Dermis blood vessel endothelial cell (primary cell): ENCODE measurements at places on chromosomes 7 and 10. TPM values are rescaled to one million over a fixed set of nuclear protein-coding genes. Genes with fewer than 3 reads are reported as not detected.
A peak's percentile ranks its signal among the peaks of the same experiment; 100 is the strongest.

SPDYE1 gene
- not detected in 2 replicates for total RNA-seq

SPDYE3 gene
- total RNA-seq = not detected in 2 replicates

- no peak for DNase-seq
Observed at GRCh38 chr7:70416986-70417655, 714.8 kb upstream of the GALNT17 start.

DNA sequence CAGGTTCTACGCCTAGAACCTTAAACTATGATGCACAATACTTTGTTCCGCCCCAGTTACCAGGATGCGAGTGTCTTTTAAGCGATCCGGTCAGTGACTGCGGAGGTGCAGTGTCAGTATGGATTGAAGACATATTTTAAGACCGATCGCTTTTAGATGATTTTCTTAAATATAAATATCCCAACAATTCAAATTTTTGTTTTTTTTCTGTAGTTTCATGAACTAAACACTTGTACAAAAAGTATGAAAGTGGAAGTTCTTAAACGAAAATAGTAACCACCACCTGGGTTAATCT is 835 bp downstream of the COMMD3 start:
- DNase-seq = no peak

GRCh38 chr7:91916051-91916440 is 24.6 kb upstream of the AKAP9 start:
- DNase-seq = no peak

- no peak for DNase-seq
Observed at GRCh38 chr7:107610323-107610722, 30.3 kb downstream of the BCAP29 start.

- DNase-seq = peak; percentile 33
Observed at GRCh38 chr7:127652333-127653248, 597 bp downstream of the SND1 start.

DNA sequence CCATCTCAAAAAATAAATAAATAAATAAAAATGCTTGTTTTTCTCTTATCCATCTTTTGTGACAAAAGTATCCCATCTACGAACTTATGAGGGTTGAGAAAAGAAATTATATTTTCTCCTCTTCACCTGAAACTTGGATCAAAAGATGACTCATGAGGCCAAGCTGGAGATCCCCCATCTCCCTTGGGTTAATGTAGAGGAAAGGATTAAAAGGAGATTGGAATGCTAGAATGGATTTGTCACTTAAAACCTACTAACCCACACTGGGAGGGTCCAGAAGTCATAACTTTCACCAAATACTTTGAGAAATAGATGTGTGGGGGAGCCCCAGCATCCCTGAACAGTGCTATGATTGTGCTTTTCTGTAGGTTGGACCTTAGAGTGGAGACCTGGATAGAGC is 46.3 kb upstream of the PIK3CG start:
- peak; percentile 0 for DNase-seq

GRCh38 chr10:22646388-22646853 is 68.0 kb downstream of the PIP4K2A start:
- no peak for DNase-seq

HOXA11 gene
- under 0.01 and 0.70 TPM in 2 replicates for total RNA-seq

- DNase-seq = no peak
Observed at GRCh38 chr7:36279200-36279925, 110.3 kb upstream of the ANLN start.

- no peak for DNase-seq
Observed at GRCh38 chr7:107592361-107593024, 12.4 kb downstream of the BCAP29 start.

DNA sequence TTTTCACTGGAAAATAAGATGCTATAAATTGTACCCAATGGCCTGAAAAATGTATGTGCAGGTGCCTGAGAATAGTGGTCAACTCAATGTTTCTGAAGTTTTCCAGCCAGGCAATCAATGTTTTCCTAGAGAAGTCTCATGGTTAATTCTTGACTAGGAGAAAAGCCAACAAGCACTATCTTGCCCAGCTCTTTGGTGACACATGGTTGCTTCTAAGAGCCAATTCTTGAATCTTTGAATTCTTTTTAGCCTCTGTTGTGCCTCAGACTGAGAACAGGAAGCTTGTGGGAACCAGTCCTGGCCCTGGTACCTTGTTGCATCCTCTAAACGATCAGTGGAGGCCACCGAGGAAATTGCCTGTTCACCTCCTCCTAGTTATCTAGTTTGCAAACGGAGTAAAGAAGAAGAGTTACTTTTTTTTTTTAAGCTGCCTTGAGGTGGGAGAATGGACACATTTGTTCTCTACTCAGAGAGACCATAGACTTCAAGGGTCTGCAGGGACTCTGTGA is 144.0 kb upstream of the MKLN1 start:
- DNase-seq = no peak

DNA sequence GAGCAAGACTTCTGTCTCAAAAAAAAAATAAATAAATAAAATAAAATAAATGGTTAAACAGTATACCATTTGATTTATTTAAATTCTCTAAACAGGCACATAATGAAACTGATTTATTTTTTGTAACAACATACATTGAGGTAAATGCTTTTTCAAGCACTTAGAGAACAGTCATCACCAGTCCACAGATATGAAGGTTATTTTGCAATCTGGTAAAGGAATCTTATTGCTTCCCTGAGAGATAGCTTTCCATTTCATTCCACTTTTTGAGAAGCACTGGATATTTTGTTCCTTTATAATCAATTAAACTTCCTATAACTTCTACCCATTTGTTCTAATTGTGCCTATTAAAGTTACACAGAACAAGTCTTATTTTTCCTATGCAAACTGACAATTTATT is 5.2 kb downstream of the CEP55 start:
- no peak for DNase-seq

KCP gene
- total RNA-seq = 0.17 TPM in 1 of 2 replicates, not detected in the other

LIPN gene
- total RNA-seq = not detected in 2 replicates

NME8 gene
- not detected in 2 replicates for total RNA-seq

- no peak for DNase-seq
Observed at GRCh38 chr7:54581511-54581910, 39.3 kb downstream of the VSTM2A start.

DNA sequence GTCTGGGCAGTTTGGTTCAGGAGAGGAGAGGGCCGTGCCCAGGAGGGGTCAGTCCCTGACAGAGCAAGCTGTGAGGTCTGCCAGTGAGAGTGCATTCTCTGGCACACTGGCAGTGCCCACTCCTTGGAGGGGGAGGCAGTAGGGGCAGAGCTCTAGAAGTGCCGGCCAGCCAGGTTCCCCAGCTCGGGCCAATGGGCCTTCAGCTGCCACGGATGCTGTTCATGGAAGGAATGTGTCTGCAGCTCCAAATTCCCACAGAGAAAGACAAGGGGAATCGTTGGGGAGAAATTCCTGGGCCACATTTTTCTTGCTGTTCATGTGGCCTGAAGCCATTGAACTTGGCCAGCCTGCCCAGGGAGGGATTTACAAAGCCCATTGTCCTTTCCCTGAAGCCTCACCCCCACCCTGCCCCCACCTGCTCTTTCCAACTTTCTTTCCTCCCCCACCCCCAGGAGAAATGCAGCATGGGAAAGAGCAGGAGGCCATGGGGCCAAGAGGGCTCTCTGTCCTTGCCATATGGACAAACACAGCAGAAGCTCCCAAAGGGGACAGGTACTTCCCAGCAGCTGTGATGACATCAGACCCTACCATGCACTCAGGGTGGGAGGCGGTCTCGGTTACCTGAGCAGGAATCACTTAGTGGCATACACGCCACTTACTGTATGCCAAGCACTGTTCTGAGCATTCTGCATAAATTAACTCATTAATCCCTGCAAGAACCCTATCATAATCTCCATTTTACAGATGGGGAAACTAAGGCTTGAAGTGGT is 70.7 kb downstream of the ARHGAP22 start:
- no peak for DNase-seq

C10orf67 gene
- total RNA-seq = not detected in 2 replicates

DNA sequence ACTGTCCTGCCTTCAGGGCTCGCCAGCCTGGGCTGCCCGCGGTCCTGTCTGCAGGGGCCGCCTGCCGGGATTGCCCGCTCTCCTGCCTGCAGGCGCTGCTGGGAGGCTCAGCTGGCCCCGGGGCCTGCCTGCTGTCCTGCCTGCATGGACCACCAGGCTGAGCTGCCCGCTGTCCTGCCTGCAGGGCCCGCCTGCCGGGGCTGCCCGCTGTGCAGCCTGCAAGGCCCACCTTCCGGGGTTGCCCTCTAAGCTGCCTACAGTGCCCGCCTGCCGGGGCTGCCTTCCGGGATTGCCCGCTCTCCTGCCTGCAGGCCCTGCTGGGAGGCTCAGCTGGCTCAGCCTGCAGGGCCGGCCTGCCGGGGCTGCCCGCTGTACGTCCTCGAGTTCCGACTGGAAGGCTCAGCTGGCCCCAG is 164.4 kb downstream of the GLRX3 start:
- peak; percentile 75 for DNase-seq

- DNase-seq = no peak
Observed at GRCh38 chr10:95610727-95611126, 45.8 kb downstream of the ALDH18A1 start.

DNA sequence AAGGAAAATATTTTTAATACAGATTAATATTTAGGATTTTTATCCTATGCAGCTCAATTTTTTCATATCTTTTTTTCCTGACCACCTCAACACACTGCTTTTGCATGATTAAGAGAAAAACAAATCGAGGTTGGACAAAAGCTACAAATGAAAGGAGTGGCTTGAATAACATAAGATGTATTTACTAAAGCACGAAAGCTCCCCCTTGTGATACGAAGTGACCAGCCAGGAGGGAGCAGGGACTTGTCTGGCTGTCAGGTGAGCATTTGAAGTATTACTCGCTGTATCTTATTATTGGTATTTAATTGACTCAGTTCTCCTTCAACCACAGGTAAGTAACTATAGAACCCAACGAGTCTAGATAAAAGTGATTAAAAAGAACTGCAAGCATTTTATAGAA is 265.2 kb upstream of the PHF14 start:
- no peak for DNase-seq

DNA sequence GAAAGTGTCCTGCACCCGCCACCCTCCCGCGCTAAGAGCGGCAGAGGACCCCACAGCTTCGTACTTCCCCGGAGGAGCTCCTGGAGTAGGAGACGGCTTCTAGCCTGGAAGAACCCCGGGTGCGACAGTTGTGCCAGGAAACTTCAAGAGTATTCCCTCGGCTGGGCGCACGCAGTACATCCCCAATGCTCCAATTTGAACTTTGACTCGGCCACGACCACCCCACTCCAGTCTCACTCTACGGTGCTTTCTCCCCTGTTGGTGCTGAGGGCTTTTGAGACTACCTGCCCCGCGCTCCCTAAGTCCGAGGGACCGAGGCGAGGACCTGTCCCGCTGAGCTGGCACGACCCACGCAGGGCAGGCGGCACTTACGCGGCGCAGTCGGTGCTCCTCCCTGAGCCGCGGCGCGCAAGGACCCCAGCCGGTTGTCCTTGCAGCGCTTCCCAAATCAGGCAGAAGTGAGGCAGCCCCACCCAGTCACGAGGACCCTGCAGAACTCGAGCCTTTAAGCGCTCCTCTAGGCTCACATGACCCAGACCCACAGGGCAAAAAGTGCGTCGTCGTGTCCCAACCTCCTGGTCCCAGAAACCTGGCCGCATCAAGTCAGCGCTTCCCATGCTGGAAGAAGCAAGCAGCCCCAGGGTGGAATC is at the start of gene CPVL:
CPVL (minus strand) TSS at position 481 of the 650 bp plus-strand sequence. CDS start 25,476 bp downstream, outside the sequence.
- DNase-seq = no peak

DNA sequence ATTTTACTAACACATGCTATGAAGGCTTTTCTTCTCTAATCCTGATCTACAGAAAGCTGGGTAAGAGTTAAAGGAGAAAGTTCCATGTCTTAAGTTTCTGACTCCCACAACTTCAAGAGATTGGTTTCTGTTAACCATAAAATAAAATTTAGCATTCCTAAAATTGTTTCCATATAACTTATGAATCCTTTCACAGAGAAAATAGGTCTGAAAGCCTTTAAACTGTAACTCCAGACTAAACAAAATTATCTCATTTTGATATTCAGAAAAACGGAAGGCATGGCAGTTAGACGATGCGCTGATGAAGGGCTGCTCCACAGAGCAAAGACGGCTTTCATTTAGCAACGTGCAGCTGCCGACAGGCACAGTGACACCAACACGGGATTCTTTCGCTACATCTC is 133.3 kb downstream of the SLC25A13 start:
- DNase-seq = no peak

DNA sequence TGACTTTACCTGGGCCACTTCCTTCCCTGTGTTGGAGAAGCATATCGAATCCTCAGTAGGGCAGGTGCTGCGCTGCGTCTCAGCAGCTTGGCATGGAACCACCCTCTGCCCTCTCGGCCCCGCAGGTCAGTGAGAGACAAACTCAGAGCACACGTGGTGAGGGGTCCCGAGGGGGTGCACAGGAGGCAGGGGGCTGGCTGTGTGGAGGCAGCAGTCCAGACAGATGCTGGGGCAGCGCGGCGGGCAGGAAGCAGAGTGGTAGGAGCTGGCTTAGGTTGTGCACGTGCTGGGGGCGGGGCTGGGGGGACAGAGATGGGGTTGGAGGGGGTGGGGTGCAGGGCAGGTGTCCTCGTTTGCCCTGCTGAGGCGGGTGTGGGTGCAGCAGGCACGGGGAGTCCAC is 33.1 kb downstream of the NUB1 start:
- DNase-seq = no peak

DNA sequence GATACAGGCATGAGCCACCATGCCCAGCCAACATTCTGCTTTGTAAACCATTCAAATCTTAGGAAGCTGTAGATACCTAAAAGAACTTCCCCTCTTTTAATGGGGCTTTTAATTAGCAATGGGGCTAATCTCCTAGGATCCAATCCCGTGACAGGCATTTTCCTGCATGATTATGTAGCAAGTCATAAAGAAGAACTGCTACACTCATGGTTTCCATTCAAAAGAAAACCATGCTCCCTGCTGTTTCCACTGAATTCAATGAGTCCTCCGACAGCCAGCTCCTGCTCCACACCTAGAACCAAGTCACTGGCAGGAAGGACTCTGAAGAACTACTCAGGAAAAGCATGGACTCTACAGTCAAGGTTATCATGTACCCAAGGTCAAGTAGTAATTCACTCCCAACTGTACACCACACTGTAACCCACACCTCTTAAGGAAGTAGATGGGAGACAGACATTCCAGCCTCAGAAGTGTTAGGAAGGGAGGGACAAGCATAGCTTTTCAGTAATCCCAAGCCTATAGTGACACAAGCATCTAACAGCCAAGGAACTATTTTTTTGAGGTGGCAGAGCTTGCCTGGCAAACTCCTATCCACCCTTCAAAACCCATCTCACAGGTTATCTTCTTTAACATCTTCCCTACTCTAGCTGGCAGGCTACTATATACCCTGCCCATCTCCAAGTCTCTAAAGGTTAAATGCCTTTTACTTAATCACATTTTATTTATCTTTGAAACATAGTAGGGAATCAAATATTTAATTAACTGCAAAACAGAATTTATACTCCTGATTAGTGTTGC is 47.5 kb downstream of the CTBP2 start:
- peak; percentile 11 for DNase-seq
